Amygdala (tissue), 56 donors: ENCODE measurements at places on chromosomes 7 and 10.

DNA sequence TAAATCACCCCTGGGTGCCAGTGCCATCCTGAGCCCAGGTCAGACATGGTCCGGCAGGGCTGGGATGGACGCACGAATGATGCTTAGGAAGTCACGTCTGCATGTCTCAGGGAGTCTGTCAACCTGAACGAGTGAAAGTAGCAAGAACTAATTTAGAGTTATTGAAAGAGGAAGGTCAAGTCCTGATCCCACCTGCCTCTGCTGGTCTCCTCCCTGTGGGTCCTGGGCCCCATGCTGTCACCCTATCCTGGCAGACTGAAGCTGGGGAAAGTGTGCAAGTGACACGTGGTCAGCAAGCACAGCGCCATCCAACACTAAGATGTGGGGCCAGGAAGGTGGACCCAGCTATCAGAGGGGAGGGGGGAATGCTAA is 26.1 kb upstream of the GRID1 start:
- DNase-seq: no peak

DNA sequence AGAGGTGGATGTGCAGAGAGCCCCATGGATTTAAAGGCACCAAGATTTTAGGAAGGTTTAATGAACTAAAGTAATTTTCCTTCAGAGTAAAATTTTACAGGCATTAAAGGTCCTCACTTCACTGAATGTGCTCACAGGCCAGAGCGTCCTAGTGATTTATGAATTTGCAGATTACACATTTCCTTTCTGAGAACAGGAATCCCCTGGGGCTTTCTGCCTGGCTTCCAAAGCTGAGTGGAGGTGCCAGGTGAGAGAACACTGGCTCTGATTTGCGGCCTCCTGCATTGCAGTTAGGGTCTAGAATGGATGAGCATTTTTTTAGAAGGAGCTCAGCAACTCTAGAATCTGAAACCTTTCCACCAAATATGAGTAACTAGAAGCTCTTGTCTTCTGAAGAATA is 194.3 kb downstream of the SORCS3 start:
- no peak for DNase-seq

DNA sequence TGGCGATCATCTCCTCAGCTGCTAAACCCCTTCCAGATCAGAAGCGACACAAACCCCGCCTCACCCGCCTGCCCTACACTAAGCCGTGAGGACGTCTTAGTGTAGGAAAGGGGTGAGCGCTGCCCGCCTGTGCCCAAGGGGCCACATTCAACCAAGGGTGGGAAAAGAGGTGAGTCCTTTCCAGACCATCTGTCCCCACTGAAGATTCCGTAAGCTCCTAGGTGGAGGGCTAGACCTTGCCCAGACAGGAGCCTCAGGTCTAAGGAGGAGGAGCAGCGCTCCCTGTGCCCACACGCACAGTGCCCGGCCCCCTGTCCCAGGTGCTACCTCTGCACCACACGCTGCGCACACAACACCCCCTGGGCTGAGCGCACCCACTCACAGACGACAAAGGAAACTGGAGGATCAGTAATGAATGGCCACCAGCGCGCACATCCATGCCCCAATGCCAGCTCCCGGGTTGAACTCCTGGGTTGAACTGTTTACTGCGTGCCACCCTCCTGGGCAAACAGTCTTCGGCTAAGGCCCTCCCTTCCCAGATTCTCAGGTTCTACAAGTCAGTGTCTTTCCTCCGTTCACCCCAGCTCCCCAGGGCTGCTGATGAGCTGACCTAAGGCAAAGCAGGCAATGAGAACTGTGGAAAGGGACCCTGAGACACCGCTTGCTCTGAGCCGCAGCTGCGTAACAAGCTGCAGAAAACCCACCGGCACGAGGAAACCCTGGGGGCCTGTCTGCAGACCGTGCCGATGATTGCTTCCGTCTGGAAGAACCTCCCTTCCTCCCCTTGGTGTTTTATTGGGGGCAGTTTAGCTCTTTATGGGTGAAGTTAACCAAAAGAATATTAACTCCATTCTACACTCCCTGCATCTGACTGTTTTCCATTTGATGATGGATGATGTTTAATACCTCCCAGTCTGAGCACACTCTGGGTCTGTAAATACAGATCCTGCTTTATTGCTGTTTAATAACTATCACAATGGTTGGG is 185.9 kb downstream of the MAD1L1 start:
- no peak for DNase-seq

DNA sequence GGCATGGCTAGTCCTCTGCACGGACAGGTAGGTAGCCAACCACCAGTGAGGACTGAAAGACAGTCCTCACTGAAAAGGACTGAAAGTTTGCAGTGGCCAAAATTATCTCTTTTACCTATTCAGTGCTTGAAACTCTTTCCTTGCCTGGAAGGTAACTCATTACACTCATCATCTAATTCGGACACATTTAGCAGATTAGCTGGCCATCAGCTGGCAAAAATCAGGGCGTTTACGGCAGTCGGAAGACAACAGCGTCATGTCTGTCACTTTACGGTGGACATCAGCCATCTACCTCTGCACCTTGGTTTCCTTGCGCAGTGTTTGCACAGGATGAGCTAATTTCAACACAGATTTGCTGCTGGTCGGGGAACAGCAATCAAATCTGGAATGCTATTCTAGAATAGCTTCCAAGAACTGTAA is 740 bp downstream of the ANXA7 start:
- DNase-seq: no peak

DNA sequence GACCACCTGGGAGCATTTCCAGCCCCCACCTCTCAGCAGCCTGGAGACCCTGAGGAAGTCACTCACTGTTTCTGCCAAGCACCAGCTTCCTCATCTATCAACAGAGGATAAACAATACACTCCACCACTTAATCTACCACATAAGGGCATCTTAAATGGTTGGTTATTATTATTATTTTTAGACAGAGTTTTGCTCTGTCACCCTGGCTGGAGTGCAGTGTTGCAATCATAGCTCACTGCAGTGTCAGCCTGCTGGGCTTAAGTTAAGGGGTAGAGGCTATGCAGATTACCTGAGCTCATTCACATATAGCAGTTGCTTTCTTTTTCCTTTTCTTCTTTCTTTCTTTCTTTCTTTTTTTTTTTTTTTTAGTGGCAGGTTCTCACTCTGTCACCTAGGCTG is 59.5 kb upstream of the ELN start:
- DNase-seq: no peak

DNA sequence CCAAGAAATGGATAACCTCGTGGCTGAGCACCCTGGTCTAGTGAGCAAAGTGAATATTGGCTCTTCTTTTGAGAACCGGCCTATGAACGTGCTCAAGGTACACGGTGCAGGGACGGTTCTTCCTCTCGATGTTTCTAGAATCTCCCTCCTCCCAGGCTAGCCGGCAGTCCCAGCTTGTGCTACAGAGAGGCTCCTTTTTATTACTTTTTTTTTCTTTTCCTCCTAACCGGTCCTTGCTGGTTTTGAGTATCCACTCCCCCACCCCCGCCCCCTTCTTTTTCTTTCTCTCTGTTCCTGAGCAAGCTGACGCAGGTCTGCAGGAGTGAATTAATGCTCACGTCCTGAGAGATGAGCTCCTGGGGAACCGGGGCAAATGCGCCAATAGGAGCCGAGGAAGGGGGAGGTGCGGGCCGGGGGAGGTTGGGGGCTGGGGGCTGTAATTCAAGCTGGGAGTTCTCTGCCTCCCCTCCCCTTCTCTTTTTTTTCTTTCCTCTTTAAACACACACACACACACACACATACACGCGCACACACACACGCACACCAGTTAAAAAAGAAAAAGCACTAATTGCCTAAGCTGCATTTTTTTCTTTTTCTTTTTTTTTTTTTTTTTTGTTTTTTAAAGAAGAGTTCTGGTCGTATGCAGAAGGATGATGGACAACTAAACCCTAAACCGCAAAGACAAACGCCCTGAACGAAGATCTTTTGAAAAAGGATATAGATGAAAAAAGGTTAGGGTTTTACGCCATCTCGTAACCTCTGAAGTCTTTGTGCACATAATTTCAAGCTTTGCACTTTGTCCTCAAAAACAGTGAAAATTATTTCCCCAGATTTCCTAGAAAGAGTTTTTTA is 6.6 kb downstream of the CPA2 start:
- peak; percentile 17 for DNase-seq

DNA sequence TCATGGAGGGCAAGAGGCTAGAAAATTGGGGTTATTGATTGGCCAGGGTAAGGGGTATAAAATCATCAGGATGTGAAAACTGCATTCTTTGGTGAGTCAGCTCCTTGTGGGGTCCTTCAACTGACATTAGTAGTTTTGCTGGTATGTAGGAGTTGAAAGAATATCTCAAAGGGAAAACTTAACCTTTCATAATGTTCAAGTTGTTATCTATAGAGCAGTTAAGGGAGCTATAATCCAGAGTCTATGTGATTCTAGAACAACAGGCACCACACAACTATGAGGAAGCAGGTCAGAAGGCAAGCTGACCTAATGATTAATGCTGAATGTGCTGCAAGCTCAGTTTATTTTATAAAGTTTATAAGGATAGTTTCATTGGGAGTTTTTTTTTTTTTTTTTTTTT is 13.7 kb downstream of the PRPS1L1 start:
- DNase-seq: no peak

DNA sequence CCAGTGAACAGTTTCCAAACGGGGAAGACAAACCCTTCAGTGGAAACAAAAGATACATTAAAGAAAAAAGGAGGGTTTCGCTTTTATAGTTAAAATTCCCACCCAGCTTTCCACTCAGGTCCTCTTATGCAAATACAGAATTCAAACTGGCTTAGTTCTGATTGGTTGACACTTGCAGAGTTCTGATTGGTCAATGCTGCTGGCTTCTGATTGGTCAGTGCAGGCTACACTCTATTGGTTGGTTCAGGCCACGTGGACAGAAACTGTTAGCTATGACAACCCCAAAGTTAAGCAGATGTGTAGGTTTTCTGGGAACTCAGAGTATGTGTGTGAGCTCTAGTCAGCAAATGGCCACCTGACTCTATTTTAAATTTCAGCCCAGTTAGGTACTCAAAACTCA is 80.0 kb downstream of the FBXL13 start:
- no peak for DNase-seq

- peak; percentile 63 for DNase-seq
These were observed at the start of gene LCOR for GRCh38 chr10:96831867-96832720. LCOR (plus strand) TSS chr10:96832298; CDS start chr10:96949058, 116,760 bp downstream.
